IPS DF 6.9 (cell line): ENCODE measurements at places on chromosomes 2 and 18.

DNA sequence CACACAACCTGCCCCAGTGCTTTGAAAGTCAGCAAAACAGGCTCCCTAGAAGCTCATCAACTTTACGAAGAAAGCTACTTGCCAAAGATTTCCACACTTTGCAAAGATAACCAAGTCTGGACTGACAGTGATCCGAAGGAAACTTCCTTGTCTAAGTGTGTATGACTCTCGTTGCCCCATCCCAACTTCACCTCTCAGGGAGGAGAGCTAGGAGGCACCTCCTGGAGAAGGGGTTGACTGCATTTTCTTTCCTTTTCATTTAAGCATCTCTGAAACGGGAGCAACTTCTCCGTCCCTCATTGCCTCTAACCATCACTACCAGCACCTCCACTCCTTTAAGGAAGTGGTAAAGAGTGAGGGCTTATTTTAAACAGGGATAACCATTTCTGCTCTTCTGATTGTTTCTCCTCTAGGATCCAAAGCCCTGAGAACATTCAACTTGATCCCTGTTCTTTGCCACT, 7.0 kb downstream of the ZEB2 start:
- DNase-seq: no peak

GRCh38 chr18:8794934-8795280, 89.6 kb downstream of the MTCL1 start:
- no peak for DNase-seq

DNA sequence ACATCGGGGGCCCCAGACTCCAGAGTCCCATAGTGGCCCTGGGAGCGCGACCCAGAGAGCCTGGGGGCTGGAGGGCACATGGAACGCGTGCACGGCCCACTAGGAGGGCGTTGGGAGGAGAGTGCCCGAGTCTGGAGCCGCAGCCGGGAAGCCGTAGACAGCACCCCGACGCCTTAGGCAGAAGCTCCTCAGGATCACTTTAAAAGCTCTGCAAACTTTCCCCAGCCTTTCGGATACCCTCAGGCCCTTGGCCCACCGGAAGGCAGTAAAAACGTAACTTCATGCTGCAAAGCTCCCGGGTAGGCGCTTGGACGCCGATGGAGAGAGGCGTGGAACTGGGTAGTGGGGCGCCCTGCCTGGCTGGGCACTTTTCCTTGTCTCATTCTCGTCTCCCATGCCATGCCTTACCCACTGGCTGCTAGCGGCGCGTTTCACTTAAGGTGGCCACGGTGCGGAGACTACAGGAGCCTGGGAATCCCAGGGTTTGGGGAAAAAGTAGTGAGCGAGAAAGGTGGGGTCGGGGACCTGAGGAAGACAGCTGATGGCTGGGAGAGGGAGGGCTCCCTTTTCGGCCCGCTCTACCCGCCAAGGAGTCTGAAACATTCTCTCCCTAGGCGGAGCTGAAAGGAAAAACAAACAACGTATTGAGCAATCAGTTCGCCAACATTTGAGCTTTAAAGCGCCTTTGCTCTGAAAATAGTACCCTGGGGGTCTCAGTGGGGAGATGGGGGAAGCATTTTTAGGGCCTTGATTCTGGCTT, 141.8 kb downstream of the MEIS1 start:
- no peak for DNase-seq

- DNase-seq: no peak
Observed at GRCh38 chr2:186559370-186559769, 30.5 kb upstream of the ITGAV start.

DNA sequence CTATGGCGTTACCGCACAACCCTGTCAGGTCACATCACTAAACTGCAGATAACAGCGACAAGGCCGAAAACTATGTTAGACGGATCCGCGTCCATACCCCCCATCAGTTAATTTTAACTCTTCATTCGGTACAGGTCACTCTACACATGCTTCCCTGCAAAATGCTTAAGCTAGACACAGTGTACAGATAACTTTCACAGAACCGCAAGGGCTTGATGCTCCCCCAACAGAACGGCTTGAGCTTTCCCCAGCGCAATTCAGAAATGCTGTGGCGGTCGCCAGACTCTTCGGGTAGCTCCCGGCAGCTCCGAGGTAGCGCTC, 283 bp upstream of the RBBP8 start:
- DNase-seq: no peak
